ENCODE measurements at places on chromosomes 12 and 14.

- no peaks in the 10 kb centered on the region for H3K4me1 ChIP-seq
- no peaks in the 10 kb centered on the region for H3K36me3 ChIP-seq
- H3K27ac ChIP-seq: no peak overlapping the region
- no peak for DNase-seq
- no peak overlapping the region for H3K4me3 ChIP-seq
Measured at GRCh38 chr12:30213166-30213565, 429.4 kb upstream of the TMTC1 start.

- peaks cover 44% of the 10 kb centered on the region for H3K4me1 ChIP-seq
- no peak overlapping the region for H3K4me3 ChIP-seq
- H3K27ac ChIP-seq: peak overlapping the region; percentile 70
- no peaks in the 10 kb centered on the region for H3K36me3 ChIP-seq
Measured at GRCh38 chr14:68779761-68780323, 13.0 kb downstream of the ZFP36L1 start.

GRCh38 chr12:51766067-51766676 is 82.3 kb downstream of the FIGNL2 start:
- no peaks in the 10 kb centered on the region for H3K36me3 ChIP-seq
- H3K4me3 ChIP-seq: no peak overlapping the region

GRCh38 chr12:64876388-64877071 is 52.1 kb downstream of the TBC1D30 start:
- H3K27me3 ChIP-seq: peaks cover 13% of the 10 kb centered on the region
- H3K27ac ChIP-seq: no peak overlapping the region
- H3K4me1 ChIP-seq: no peaks in the 10 kb centered on the region
- no peaks in the 10 kb centered on the region for H3K36me3 ChIP-seq

- peaks cover 8% of the 10 kb centered on the region for H3K4me1 ChIP-seq
- no peak for DNase-seq
- no peak overlapping the region for H3K4me3 ChIP-seq
- H3K36me3 ChIP-seq: no peaks in the 10 kb centered on the region
Measured at GRCh38 chr14:104935955-104936354, 11.3 kb downstream of the PLD4 start.

DNA sequence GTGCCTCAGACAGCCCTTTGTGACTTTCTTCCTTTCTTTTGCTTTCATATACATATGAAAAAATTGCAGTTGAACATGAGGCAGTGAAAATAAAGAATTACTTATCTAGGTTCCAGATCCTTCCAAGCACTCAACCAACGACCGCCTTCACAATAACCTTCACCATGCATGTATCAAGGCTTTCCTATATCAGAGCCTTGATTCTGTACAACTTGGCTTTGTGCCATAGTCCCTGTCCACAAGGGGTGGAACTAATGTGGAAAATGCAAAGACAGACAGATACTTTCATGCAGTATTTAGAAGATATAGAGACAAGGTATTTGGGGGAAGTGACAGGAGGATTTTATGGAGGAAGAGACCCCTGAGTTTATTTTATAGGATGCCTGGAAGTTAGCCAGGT is 48.6 kb upstream of the PLEKHA5 start:
- no peaks in the 10 kb centered on the region for H3K4me1 ChIP-seq
- no peaks in the 10 kb centered on the region for H3K27me3 ChIP-seq
- no peak overlapping the region for H3K27ac ChIP-seq
- no peak overlapping the region for H3K4me3 ChIP-seq
- DNase-seq: no peak

DNA sequence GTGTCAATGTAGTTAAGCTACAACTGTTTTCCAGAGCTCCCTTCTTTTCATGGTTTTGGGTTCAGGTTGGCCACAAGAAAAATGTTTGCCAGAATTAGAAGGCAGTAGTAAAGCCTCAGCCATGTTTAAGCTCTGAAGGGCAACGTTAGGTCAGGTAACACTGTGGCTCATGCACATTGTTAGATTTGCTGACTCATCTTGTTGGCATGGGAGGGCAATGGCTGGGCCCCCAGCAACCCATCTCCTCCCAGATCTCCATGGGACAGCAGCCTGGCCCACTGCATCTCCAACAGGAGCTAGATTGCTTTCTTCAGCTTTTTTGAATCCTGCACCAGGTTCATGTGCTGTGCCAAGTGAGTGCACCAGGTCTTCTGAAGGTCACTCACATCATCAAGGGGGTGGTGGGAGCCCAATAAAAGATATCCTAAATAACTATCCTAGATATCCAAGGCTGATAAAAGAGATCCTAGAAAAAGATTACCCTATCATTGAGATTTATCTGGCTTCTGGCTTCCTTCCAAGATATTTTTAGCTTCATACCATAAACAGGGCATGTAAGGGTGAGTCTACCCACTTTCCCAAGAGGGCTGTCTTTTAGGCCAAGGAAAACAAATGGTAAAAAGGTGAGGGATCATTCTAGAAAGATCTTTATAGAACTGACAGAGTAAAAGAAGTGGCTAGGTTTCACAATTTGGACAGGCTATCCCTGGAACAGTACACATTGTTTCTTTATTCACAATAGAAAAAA is 28.9 kb downstream of the PTGER2 start:
- no peaks in the 10 kb centered on the region for H3K36me3 ChIP-seq
- peaks cover 19% of the 10 kb centered on the region for H3K4me1 ChIP-seq
- H3K27ac ChIP-seq: no peak overlapping the region
- DNase-seq: peak; percentile 18
- no peaks in the 10 kb centered on the region for H3K27me3 ChIP-seq
- H3K4me3 ChIP-seq: no peak overlapping the region

GRCh38 chr14:53916239-53916638 is 40.4 kb downstream of the BMP4 start:
- H3K4me3 ChIP-seq: no peak overlapping the region
- H3K4me1 ChIP-seq: no peaks in the 10 kb centered on the region
- H3K36me3 ChIP-seq: no peaks in the 10 kb centered on the region

DNA sequence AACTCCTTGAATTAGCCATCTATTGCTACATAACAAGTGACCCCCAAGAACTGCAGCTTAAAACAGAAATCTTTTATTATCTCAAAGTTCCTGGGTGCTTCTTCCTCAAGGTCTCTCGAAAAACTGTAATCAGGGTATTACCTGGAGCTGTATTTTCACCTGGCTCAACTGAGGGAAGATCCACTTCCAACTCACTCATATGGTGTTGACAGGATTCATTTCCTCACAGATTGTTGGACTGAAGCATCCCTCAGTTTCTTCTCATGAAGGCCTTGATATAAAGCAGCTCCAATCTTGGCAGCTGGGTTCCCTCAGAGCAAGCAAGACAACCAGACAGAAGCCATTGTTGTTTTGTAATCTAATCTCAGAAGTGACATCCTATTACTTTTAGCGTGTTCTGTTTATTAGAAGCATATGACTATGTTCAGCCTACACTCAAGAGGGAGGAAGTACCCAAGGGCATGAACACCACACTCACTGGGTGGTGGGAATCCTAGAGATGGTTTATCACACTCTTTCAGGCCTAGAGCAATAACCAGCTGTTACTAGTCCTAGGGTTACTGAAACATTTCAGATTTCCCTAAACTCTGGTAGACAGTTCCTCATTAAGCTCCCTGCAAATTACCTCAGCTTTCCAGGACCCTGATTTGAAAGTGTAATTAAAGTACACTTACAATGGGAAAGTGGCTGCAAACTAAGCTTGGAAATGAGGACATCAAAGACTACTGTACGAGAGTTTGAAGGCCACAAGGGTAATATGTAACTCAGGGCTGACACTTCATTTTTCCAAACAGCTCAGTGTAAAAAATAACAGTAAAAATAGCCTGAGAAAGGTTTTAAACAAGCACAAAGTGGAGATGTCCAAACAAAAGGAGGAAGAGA is 222.2 kb downstream of the SEC23A start:
- no peaks in the 10 kb centered on the region for H3K27me3 ChIP-seq
- H3K4me3 ChIP-seq: no peak overlapping the region
- no peaks in the 10 kb centered on the region for H3K36me3 ChIP-seq

DNA sequence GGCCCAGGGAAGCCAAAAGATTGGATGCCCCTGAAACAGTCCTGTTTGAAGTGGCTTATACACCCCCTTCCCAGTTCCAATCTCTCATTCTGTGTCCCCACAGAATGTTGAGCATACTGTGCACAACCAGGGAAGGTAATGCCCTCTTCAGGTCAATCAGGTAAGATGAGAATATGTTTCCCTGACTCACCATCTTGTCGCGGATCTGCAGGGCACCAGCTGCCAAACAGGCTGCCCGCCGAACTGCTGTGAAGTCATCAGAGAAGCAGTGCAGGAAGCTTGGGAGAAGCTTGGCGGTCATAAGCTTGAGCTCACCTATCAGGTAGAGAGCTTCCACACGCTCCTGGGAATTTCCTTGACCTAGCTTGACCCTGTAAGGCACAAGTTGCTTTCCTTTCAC is 9.6 kb downstream of the RIOX1 start:
- no peak for DNase-seq
- H3K27ac ChIP-seq: no peak overlapping the region
- H3K36me3 ChIP-seq: peaks cover 2% of the 10 kb centered on the region
- H3K27me3 ChIP-seq: no peaks in the 10 kb centered on the region
- no peak overlapping the region for H3K4me3 ChIP-seq

GRCh38 chr12:102865821-102866615 is 51.0 kb downstream of the PAH start:
- no peaks in the 10 kb centered on the region for H3K27me3 ChIP-seq
- no peaks in the 10 kb centered on the region for H3K36me3 ChIP-seq
- H3K27ac ChIP-seq: no peak overlapping the region
- no peak overlapping the region for H3K4me3 ChIP-seq
- no peaks in the 10 kb centered on the region for H3K4me1 ChIP-seq

DNA sequence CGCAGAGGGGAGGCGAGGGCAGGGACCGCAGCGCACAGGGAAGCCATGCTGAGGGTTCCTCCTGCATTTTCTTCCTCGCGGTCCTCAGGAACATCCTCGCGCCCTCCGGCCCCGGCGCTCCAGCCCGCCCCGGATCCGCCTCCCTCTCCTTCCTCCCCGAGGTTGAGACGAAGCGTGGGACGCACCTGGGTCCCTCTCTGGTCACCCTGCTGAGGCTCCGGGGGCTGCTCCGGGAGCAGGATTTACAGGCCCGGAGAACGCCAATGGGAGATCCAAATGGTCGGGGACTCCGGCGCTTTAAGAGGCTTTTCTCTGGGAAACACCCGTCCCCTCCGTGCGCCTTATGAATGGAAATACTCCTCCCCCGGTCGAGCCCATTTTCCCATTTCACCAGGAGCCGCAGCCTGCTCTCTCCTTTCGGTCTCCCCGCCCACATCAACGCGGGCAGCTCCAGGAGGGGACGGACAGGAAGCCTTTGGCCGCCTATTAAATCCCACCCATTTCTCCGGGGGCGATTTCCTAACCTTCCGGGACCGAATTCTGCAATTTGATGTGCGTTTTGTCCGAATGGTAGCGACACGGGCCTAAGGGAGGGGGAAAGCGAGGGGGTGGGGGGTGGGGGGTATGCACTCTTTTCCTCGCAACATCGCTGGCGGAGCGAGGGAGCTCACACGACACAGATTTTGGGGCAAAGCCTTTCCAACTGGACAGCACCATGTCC is at the start of gene UNC79:
UNC79 (plus strand) TSS at position 625 of the 721 bp plus-strand sequence; CDS start at position 716, 91 bp downstream.
- H3K36me3 ChIP-seq: no peaks in the 10 kb centered on the region
- H3K4me3 ChIP-seq: no peak within 1 kb of the TSS
- DNase-seq: no peak
- H3K27ac ChIP-seq: no peak within 1 kb of the TSS
- no peaks in the 10 kb centered on the region for H3K4me1 ChIP-seq
- H3K27me3 ChIP-seq: peaks cover 6% of the 10 kb centered on the region

- no peak for DNase-seq
- H3K4me1 ChIP-seq: peaks cover 36% of the 10 kb centered on the region
- H3K27ac ChIP-seq: no peak overlapping the region
- no peaks in the 10 kb centered on the region for H3K27me3 ChIP-seq
- no peak overlapping the region for H3K4me3 ChIP-seq
Measured at GRCh38 chr14:74660167-74660566, 48.1 kb upstream of the LTBP2 start.

- no peak overlapping the region for H3K4me3 ChIP-seq
- peaks cover 6% of the 10 kb centered on the region for H3K27me3 ChIP-seq
- no peaks in the 10 kb centered on the region for H3K36me3 ChIP-seq
- no peak for DNase-seq
- H3K4me1 ChIP-seq: peaks cover 6% of the 10 kb centered on the region
- no peak overlapping the region for H3K27ac ChIP-seq
Measured at GRCh38 chr12:132554845-132555630, 55.3 kb downstream of the LRCOL1 start.

DNA sequence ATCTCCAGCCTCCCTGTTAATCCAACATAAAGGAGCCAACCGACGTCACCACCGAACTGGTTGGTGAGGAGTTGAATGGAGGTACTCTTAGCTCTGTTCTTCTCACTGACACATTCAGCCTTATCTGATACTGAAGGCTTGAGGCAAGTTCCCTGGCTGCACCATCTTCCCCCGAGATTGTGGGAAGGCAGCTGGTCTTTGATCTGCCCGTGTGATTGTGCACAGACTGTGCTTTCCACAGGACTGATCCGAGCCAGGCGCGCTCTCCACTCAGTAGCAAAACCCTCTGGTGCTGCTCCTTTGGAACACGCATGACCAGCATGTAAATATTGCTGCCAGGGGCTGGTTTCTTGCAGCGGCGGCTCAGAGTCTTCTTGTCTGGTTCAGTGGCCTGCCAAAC is 30.1 kb upstream of the DLK1 start:
- no peaks in the 10 kb centered on the region for H3K27me3 ChIP-seq
- H3K36me3 ChIP-seq: no peaks in the 10 kb centered on the region
- H3K4me1 ChIP-seq: peaks cover 37% of the 10 kb centered on the region
- no peak overlapping the region for H3K4me3 ChIP-seq
- DNase-seq: no peak

GRCh38 chr14:86372402-86372801 is 842.5 kb downstream of the FLRT2 start:
- no peak for DNase-seq
- H3K4me1 ChIP-seq: no peaks in the 10 kb centered on the region
- no peaks in the 10 kb centered on the region for H3K36me3 ChIP-seq
- no peak overlapping the region for H3K4me3 ChIP-seq
- H3K27me3 ChIP-seq: no peaks in the 10 kb centered on the region
- no peak overlapping the region for H3K27ac ChIP-seq

GRCh38 chr12:6333566-6333965 is 8.3 kb downstream of the TNFRSF1A start:
- H3K27ac ChIP-seq: peak overlapping the region; percentile 44
- peak; percentile 75 for DNase-seq
- H3K4me3 ChIP-seq: no peak overlapping the region
- peaks cover 64% of the 10 kb centered on the region for H3K4me1 ChIP-seq
- H3K27me3 ChIP-seq: no peaks in the 10 kb centered on the region

DNA sequence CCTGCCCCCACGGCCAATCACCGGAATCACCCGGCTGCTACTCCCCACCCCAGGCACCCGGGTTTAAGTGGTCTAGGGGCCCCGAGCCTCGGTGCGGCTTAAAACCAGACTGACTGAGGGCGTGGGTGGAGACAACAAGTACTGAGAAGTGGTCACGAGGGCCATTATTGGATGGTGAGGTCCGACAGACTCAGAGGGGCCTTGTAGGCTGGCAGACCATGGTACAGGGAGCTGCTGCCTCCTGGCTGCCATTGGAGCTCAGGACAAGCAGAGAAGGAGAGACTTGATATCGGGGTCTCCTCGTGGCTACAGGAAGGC is 54.1 kb downstream of the FBRSL1 start:
- no peak for DNase-seq
- no peaks in the 10 kb centered on the region for H3K27me3 ChIP-seq
- H3K4me1 ChIP-seq: no peaks in the 10 kb centered on the region
- no peak overlapping the region for H3K27ac ChIP-seq
- no peaks in the 10 kb centered on the region for H3K36me3 ChIP-seq
- no peak overlapping the region for H3K4me3 ChIP-seq

- peaks cover 8% of the 10 kb centered on the region for H3K36me3 ChIP-seq
- H3K4me3 ChIP-seq: peak overlapping the region; percentile 99
- peak; percentile 51 for DNase-seq
- H3K4me1 ChIP-seq: peaks cover 25% of the 10 kb centered on the region
- peak overlapping the region; percentile 83 for H3K27ac ChIP-seq
Measured at GRCh38 chr12:122422730-122423257, 325 bp upstream of the CLIP1 start.

GRCh38 chr12:22624548-22624869 is 462 bp upstream of the ETNK1 start:
- no peak for DNase-seq
- no peaks in the 10 kb centered on the region for H3K27me3 ChIP-seq
- peaks cover 8% of the 10 kb centered on the region for H3K36me3 ChIP-seq

Data from SJSA1 (cell line).